ENCODE measurements at places on chromosomes 13 and 19.

DNA sequence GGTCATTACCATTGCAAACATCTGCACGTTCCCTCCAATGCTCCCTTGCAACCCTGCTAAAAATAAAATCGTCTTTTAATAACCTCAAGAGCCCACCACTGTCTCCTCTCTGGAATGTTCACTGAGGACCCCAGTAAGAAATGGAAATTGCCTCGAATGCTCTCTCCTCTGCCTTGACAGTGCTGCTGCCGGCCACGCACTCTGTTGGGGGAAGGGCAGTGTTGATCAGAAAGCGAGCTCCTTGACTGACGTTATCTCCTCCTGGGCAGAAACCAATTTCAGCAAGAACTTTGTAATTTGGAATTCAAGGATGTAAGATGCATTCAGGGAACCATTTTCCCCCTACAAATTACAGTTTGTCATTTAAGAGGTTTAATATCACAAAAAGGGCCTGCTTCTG, 718.5 kb downstream of the UQCRFS1 start:
- no peak for DNase-seq

DNA sequence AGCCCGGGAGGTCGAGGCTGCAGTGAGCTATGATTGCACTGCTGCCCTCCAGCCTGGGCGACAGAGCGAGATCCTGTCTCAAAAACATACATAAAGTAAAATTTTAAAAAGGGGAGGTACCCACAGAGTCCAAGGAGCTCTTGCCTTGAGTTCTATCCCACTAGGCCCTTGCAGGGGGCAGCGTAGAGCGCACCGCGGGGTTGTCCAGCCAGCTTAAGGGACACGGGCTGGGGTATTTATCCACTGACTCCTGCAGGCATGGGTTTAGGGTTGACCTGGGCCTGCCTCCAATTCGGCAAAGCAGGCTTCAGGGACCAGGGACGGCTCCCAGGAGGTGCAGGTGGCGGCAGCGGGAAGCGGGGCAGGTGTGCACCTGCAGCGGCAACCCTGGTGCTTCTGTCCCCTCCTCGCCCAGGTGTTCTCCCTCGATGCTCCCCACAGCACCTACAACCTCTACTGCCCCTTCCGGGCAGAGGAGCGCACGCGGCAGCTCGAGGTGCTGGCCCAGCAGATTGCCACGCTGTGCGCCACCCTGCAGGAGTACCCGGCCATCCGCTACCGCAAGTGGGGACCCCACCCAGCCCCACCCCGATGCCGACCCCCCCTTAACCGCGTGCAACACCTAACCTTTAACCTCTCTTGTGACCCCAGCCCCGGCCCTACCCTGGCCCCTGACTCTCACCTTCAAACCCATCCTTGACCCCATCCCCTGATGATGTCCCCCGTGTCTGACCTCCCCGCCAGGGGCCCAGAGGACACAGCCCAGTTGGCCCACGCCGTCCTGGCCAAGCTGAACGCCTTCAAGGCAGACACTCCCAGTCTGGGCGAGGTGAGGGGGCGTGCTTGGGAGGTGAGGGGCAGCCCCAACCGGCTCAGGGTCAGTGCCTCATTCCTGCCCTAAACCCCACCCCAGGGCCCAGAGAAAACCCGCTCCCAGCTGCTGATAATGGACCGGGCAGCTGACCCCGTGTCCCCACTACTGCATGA, 4.7 kb downstream of the STXBP2 start:
- DNase-seq = no peak

- no peak for DNase-seq
Measured at GRCh38 chr13:30564489-30564888, 53.2 kb upstream of the USPL1 start.

DNA sequence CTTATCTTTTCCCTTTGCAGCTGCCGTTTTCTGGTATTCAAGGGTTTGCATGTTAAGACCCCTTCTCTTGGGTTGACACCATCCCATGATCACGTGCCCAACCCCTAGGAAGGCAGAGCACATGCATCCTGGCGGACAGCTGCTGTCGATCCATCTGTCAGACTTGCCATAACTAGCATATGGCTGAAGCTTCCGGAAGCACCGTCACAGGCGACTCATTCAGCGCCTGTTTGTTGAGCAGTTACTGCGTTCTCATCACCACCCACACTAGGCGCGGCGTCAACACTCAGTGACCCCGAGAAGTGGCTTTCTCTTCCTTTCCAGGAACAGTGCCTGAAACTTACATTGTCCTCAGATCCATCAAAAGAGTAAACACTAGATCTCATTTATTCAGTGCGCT, 93.6 kb downstream of the SOX1 start:
- DNase-seq = no peak

DNA sequence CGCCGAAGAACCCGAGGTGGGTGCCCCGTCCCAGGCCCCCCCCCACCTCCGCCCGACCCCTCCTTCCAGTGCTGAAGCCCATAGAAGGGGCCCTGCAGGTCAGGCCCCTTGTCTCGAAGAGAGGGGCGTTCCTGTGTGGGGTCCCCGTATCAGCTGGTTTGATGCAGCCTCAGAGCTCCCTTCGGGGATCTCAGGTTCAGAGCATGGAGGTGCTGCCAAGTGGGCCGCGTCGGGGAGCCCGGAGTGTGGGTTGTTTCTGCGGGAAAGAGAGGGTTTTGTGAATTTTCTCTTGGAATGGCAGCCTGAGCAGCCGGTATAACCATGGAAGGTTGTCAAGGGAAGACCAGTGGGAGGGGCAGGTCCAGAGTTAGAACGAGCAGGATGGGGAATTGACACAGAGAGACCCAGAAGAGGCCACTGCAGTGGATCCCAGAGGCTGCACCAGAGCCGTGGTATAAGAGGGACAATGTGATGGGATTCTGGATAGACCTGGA, 384 bp downstream of the TRAPPC2B start:
- DNase-seq = no peak

- DNase-seq = no peak
Measured at GRCh38 chr13:90868321-90868920, 479.1 kb upstream of the MIR17HG start.

Measured in heart right ventricle (tissue), 16 donors.